ENCODE measurements at places on chromosomes 7 and 10.
A peak's percentile ranks its signal among the peaks of the same experiment; 100 is the strongest.

GRCh38 chr10:79063071-79063491 is 5.7 kb upstream of the ZMIZ1 start:
- no peak for DNase-seq

DNA sequence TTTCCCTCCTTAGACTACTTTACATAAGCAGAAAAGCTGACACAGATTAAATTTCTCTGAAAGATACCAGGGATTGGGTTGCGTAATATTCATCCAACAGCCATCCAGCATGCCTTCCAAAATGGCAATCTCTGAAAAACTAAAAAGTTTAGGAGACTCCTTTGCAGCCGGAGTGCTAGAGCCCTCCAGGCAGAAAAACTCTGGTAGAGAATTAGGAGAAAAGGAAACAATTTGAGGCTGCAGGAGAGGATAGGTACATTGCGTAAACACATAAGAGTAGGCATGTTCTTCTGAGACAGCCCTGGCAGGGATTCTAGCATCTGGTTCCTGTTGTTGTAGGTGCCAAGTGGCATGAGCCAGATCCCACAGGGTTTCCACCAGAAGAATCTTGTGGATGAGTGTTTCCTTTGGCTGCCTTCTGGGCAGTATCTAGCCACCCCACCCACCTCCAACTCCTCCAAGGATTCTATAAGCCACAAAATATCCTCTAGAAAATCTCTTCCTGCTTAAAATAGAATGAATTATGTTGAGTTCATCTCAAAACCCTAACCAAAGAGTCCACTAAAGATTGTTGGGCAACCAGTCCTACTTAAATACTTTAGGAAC is 402.4 kb downstream of the HGF start:
- peak; percentile 91 for DNase-seq

GRCh38 chr10:80485076-80485945 is 31.2 kb downstream of the TSPAN14 start:
- DNase-seq: no peak

DNA sequence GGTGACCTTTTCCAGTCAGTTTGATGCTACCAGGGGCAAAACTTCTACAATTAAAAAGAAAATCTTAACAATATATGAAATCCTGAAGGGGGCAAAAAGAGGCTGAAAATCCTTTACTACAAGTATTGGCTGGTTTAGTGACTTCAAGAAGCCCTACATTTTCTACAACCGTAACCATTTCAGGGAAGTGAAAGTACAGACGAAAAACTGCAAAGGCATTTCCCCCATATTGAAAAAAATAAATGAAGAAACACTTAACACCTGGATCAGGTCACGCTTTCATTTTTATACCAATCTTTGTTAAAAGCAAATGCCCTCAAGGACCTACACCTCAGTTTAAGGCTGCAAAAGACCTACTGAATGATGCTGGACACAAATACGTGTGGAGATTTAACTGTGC is 38.6 kb downstream of the IL6 start:
- DNase-seq: no peak

- DNase-seq: no peak
Observed at GRCh38 chr10:106320078-106320477, 844.4 kb downstream of the SORCS1 start.
